ENCODE measurements at places on chromosomes 6 and 20.
A peak's percentile ranks its signal among the peaks of the same experiment; 100 is the strongest.

- DNase-seq = no peak
Observed at GRCh38 chr6:497258-497657, 105.7 kb downstream of the IRF4 start.

DNA sequence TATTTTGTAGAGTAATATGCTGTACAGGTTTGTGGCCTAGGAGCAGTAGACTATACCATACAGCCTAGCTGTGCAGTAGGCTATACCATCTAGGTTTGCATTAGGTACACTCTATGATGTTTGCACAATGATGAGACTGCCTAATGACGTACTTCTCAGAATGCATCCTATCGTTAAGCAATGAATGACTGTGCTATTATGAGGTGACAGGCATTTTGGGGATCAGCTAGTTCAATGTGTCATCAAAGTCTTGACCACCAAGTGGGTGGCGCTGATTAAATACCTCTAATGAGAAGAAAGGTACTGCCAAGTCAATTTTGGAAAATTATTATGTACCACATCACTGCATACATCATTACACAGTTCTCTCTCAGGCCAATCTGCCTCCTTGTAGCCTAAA lies 190.2 kb downstream of the BACH2 start:
- DNase-seq = no peak

- DNase-seq = no peak
Observed at GRCh38 chr6:148570456-148570855, 176.4 kb upstream of the UST start.

GRCh38 chr6:45650524-45651135 lies 272.9 kb upstream of the SUPT3H start:
- DNase-seq = no peak

DNA sequence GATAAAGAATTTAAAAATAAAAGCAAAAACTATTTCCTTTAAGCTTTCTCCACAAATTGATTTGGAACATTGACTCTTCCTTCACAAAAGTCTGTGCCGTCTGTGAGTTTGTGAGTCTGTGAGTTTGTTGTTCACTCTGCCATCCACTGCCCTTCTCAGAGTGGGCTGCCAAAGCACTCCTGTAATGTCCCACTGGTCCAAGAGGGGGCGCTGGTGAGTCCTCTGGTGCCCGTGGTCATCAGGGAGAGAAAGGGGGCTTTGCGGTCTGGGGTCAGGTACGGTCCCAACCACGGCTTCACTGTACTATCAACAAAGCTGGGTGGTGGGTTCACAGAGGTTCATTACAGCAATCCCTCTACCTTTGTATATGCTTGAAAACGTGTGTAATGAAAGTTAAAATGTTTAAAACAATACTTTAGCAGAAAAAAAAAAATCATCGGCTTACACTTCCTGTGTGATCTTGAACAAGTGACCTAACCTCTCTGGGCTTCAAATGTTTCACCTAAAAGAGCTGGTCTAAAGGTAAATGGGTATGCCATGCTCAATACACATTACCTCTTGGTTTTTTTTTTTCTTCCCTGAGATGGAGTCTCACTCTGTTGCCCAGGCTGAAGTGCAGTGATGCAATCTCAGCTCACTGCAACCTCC lies 5.6 kb upstream of the ANKRD60 start:
- peak; percentile 59 for DNase-seq

- no peak for DNase-seq
Observed at GRCh38 chr6:89944826-89945407, 50.6 kb downstream of the GJA10 start.

DNA sequence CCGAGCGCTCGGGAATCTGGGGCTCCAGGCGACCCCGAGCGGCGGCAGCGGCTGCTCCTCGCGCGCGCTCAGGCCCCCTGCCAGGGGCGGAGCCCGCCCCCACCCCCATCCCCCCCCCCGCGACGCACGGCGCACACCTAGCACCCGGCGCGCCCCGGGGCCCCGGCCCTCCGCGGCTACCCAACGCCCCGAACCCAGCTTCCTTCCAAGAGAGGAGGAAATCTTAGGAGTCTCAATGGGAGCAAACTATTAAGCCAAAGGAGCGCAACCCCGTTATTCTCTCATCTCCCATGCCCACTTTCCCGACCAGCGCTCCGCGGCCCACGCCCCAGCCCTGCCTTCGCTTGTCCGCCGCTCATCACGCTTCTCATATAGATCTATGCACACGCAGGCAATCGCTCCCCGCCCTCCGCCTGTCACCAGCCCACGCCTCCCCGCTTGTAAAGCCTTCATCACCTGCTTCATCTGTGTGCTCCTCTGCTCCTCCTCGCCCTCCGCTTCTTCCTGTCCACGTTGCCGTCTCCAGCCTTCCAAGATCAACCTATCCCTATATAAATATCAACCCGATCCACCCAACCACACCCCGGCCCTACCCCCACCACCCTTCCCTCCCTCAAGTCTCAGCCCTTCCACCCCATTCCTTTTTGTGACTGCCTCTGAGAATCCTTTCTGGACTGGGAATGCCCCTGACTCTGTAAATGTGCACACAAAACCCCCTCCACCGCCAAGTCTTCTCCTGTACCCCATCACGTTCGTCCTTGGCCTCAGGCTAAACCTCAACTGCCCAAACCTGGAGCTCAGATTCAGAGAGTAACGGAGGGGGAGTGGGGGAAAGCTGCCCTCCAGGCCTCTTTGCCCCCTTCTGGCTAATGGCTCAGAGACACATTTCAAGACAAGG lies at the start of gene DLK2:
DLK2 (minus strand) TSS at position 18 of the 898 bp plus-strand sequence. CDS start 723 bp downstream, outside the sequence.
- DNase-seq = peak; percentile 50

- DNase-seq = no peak
Observed at GRCh38 chr6:36160147-36160760, 29.9 kb downstream of the MAPK13 start.

GRCh38 chr6:38158762-38159350 lies 339.3 kb downstream of the ZFAND3 start:
- no peak for DNase-seq

DNA sequence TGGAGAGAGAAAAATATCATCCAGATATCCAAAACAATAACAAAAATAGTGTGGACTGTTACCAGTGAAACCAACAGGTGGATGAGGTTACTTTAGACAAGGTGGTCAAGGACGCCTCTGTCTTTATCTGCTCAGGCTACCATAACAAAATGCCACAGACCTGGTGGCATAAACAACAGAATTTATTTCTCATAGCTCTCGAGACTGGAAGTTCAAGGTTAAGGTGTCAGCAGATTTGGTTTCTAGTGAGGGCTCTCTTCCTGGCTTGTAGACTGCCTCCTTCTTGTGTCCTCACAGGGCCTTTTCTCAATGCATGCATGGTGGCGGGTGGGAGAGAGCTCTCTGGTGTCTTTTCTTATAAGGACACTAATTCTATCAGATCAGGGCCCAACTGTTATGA lies 21.1 kb upstream of the LBP start:
- DNase-seq = no peak

- DNase-seq = no peak
Observed at GRCh38 chr6:82246370-82246769, 1.2 kb downstream of the IBTK start.

DNA sequence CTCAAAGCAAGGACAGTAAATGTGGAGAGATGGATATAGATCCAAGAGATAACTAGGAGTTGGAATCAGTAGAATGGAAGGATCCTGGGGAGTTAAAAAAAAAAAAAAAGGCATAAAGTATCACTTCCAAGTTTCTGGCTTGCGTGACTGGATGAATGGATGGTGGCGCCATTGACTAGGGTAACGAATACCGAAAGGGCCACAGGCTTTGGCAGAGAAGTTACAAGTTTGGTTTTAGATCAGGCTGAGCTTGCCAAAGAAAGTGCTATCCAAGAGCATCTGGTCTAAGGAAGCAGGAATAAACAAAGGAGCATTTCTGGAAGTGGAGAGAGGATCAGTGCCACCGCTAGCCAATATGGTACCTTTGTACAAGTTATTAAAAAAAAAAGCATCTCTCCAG lies 17.5 kb downstream of the L3MBTL1 start:
- DNase-seq = no peak

- DNase-seq = no peak
Observed at GRCh38 chr6:39634646-39635341, 90.4 kb downstream of the KIF6 start.

GRCh38 chr6:132830334-132830751 lies 16.0 kb downstream of the RPS12 start:
- DNase-seq = no peak

GRCh38 chr6:27297857-27298730 lies 14.0 kb downstream of the POM121L2 start:
- no peak for DNase-seq

Measured in stimulated activated naive CD8-positive, alpha-beta T cell treated with anti-CD3 and anti-CD28 coated beads, Interleukin-15, amount 100 ng/mL, for 72 hours (primary cell).